SW480 (cell line): ENCODE measurements at places on chromosomes 2 and 18.

- DNase-seq: no peak
Measured at GRCh38 chr2:194765723-194766122, 891.3 kb upstream of the SLC39A10 start.

DNA sequence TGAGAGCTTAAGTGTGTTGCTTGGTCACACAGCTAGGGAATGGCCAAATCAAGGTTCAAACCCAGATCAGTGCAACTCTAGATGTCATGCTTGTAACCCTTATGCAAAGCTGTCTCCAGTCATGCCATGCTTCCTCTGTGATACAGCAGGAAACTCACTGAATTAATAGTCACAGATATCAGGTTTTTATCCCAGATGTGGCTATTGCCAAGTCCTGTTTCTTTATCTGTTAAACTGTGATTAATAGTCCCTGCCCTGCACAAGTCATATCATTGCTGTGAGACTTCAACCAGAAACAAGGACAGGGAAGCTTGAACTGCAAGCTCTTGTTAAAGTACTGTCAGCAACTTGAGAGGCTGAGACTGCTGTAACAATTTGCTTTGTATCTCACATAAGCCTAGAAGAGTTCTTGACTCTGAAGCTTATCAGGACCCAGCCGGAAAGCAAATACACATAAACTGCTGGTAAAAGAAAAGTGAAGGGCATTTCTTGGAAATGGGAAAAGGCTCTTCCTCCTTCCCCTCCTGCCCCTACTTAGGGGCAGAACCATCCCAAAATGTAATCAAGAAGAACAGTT is 609.0 kb downstream of the DCC start:
- no peak for DNase-seq

DNA sequence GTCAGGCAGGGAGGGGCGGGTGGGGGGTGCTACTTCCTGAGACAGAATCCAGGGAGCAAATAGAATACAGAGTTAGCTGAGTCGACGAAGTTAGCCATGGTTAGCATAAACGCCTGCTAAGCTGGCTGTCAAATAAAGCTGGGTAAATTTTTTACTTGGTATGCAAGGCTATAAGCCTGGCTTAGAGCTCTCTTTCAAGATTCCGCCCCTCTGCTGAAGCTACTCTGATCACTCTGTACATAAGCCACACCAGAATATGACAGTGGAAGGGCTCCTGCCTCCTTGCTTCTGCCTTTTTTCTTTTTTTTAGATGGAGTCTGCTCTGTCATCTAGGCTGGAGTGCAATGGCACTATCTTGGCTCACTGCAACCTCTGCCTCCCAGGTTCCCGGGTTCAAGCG is 58.3 kb downstream of the CYRIA start:
- no peak for DNase-seq

DNA sequence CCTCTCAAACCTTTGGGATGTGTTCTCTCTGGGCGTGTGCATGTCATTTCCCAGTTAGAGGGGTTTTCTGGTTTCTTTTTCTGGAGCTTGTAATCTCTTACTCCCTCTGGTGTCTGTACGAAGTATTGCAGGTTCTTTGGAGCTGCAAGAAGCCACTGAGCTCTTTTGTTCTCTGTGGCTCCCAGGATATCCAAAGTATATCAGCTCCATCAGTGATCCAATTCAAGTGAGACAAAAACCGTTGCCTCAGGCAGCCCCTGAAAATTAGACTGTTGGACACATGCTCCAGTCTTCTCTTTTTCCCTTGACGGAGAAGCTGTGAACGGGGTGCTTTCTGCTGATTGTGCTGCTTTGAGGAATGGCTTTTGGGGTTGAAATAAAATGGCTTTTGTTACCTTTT is 59.0 kb upstream of the LDLRAD4 start:
- peak; percentile 65 for DNase-seq

GRCh38 chr2:111930875-111931274 is 32.5 kb downstream of the MERTK start:
- DNase-seq: no peak

DNA sequence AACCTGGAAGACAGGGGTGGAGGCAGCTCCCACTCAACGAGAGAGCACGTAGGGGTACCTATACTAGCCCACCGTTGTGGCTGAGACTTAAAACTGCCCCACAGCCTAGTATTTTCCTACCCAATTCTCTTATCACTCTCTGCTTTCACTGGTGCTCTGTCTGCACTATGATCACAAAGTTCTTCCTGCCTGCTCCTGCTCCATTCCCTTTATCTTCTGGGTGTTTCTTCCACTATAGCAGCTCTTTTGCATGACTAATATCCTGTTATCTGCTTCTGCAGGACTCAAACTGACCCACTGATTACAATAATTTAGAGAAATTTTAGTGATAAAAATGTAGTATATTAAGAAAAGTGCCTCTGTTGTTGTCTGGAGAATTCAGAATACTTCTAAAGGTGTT is 184.8 kb downstream of the LRP1B start:
- DNase-seq: no peak

- DNase-seq: no peak
Measured at GRCh38 chr2:42953216-42953615, 160.8 kb upstream of the HAAO start.

GRCh38 chr18:57640749-57641148 is 19.1 kb upstream of the NARS1 start:
- DNase-seq: no peak

DNA sequence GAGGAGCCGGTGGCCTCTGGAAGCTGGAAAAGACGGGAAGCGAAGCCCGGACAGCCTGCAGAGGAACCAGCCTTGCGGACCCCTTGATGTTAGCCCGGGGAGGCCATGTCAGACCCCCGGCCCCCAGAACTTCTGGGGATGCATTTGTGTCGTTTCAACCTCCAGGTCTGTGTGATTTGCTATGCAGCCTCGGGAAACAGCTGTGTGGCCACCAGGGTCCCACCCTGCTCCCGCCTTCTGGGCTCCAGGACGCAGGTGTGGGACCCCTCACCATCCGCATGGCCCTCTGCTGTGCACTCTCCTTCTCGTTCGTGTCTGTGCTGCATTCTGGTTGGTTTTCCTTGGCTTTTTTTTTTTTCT is 13.3 kb downstream of the NEU4 start:
- no peak for DNase-seq

DNA sequence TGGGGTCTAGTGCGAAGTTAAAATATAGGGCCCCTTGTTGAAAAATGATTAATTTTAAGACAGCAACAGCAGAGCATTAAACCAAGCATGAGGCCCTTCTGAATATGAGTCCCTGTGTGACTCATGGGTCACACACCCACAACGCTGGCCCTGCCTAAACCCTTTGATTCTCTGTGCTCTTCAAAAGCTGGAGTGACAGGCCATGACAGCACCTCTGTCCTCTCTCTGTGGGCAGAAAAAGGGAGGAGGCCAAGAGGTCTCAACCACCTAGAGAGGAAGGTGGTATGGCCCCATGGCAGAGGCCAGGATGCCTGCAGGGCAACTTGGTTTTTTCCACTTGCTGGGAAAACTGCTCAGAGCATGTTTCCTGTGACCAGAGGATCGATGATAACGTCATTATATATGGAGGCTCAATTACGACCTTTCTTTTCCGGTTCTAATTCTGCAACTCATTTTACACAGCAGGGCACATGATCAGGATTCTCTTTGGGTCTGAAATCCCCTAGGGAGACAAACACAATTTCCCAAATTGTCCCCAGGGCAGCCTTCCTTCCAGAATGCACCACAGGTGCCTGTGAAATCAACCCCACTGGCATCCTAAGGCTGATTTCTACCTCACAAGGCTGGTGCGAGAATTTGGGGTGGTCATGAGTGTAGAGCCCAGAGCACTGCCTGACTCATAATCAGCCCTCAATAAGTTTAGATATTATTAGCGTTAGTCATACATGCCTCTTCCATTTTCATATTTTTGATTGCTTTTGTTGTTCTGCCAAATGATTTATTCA is 102.0 kb upstream of the PPP1CB start:
- peak; percentile 98 for DNase-seq

DNA sequence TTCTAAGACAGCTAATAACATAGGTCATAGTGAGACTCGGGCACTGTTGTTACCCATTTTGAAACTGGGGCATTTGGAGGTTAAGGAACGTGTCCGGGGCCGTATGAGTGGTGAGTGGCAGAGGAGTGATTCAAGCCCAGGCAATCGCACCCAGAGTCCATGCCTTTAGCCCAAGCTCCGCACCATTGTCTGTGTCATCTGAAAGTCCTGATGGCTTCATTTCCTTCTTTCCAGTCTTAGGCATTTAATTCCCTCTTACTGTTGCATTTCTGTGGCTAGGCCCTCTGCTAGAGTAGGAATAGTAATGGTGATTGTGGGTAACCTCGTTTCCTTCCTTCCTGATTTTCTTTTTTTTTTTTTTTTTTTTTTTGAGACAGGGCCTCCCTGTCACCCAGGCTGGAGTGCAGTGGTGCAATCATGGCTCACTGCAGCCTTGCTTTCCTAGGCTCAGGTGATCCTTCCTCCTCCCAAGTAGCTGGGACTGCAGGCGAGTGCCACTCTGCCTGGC is 49.8 kb upstream of the ASB1 start:
- DNase-seq: no peak

GRCh38 chr2:120406566-120406965 is 60.6 kb downstream of the INHBB start:
- no peak for DNase-seq

DNA sequence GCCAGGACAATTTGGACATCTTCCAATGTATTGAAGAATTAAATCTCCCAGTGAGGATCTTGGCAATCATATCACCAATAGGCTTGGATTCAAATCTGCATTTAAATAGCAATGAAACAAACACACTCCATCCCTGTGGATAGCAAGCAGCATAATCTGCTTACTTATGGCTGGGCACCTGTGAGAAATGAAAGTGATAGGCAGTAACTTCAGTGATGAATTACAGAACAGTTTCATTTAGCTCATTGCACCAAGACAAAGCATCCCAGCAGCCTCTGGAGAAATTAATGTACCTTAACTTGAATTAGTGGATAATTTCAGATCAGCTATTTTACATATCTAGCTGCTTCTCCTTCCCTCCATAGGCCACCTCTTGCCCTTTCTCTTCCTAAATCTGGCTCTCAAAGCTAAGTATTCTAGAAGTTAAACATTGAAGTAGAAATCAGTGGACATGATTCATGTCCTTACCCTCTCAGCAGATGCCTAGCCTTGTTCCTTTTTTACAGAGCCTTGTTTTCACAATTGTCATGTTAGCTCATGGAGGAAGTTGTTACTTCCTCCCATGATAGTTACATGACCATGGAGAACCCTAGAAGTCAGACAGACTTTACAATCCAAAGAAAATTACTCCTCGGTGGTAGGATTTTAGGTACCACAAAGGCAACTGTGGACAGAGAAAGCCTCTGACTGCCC is 88.5 kb upstream of the TACR1 start:
- DNase-seq: no peak

- no peak for DNase-seq
Measured at GRCh38 chr18:23032030-23032582, 99.0 kb downstream of the RBBP8 start.

DNA sequence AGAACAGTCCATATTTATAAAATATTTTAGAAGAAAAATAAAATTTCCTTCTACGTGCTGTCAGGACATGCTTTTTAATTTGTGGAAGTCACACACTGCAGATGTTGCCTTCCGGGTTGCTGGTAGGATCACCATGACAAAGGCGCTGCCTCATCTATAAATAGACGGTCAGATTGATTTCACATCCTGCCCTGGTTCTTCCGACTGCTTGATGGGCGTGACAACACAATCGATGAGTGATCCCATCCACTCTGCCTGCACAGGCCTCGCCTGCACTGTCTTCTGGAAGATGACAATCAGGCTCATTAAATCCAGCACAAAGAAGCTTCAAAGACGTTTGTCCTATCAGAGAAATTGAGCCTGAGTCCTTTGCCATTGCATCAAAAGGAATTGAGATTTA is 318.9 kb upstream of the TRIB2 start:
- DNase-seq: no peak

DNA sequence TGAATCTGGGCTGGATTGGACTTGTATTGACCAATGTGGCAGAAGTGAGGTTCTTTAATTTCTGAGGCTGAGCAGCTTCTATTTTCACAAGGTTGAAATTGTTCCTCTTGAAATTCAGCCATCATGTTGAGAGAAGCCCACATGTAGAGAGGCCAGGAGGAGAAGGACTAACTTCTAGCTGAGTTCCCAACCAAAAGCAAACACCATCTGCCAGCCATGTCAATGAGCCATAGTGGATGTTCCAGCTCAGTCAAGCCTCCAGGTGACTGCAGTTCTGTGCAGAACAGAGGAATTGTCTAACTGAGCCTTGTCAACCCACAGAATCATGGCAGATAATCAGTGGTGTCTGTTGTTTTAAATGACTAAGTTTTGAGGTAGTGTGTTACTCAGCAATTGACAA is 110.6 kb upstream of the ACVR1 start:
- no peak for DNase-seq

DNA sequence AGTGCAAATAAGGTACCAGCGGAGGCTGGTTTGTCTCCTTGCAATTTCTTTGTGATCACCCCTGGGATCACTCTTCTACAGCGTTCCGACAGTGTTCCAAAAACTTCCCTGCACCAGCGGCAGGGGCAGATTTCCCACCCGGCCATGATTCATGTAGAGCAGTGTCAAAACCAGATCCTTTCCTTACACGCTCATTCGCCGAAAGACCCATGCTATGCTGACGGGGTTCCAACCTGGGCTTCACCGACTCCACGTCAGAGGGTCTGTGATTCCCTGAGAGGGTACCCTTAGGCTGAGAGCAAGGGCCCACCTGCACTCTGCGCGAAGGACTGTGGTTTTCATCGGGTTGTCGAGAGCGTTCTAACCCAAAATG is 423 bp upstream of the TTC27 start:
- DNase-seq: peak; percentile 30
